Activated CD8-positive, alpha-beta T cell treated with anti-CD3 and anti-CD28 coated beads, Interleukin-2, amount 10 ng/mL, durations not matched to agents 7 days and 5 days (primary cell): ENCODE measurements at places on chromosomes 2 and 18. TPM values are rescaled to one million over a fixed set of nuclear protein-coding genes. Genes with fewer than 3 reads are reported as not detected.

CHRND gene
- total RNA-seq = not detected

- no peak overlapping the region for H3K27ac ChIP-seq
- DNase-seq = no peak
- H3K27me3 ChIP-seq = no peaks in the 10 kb centered on the region
- peaks cover 6% of the 10 kb centered on the region for H3K4me1 ChIP-seq
- H3K4me3 ChIP-seq = no peak overlapping the region
These were observed 23.5 kb downstream of the MIB1 start for GRCh38 chr18:21763846-21764646.

GRCh38 chr2:160336105-160336504 is 136.0 kb upstream of the ITGB6 start:
- H3K36me3 ChIP-seq = peaks cover 13% of the 10 kb centered on the region
- no peak overlapping the region for H3K27ac ChIP-seq

HOXD8 gene
- not detected for total RNA-seq

DNA sequence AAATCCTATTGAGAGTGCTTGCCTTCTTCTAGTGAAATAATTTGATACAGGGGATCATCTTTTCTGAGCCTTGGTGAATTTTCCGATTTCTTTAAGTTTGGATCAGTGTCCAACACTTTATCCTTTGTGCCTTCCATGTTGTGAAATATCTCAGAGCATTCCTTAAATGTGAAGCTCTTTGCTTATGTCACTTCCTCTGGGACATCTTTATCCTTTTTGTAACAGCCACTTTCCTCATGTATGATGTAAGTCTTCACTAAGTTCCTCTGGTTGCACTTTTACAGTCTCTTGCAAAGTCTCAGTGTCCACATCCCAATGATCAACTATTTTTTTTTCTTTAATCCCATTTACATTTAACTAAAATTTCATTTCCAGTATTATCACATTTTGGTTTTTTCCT is 254.2 kb downstream of the EN1 start:
- H3K4me1 ChIP-seq = no peaks in the 10 kb centered on the region
- H3K27me3 ChIP-seq = peaks cover 5% of the 10 kb centered on the region
- H3K4me3 ChIP-seq = no peak overlapping the region
- no peak for DNase-seq
- no peaks in the 10 kb centered on the region for H3K36me3 ChIP-seq

DNA sequence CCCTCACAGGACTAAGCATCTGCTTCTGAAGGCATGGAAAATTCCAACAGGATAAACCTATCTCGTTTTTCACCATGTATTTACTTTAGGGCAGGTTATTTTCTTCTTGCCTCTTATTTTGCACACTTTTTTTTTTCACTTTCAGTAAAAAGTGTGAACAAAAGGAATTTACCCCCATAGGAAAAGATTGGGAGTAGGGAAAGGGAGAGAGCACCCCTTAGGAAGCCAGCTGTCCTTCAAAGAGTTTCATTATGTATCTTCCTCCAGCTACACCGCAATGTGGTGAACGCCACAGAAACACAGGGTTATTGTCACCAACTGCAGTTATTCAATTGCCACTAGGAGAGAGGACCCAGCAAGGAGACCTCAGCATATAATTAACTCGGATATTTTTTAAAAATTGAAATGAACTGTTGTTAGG is 286.2 kb upstream of the VRK2 start:
- no peak overlapping the region for H3K4me3 ChIP-seq
- DNase-seq = no peak
- no peak overlapping the region for H3K27ac ChIP-seq
- no peaks in the 10 kb centered on the region for H3K36me3 ChIP-seq

GREB1L gene
- total RNA-seq = not detected
